ENCODE measurements at places on chromosomes 13 and 19.
A peak's percentile ranks its signal among the peaks of the same experiment; 100 is the strongest.

GRCh38 chr13:91401920-91402319 is 3.5 kb downstream of the GPC5 start:
- no peak for DNase-seq

DNA sequence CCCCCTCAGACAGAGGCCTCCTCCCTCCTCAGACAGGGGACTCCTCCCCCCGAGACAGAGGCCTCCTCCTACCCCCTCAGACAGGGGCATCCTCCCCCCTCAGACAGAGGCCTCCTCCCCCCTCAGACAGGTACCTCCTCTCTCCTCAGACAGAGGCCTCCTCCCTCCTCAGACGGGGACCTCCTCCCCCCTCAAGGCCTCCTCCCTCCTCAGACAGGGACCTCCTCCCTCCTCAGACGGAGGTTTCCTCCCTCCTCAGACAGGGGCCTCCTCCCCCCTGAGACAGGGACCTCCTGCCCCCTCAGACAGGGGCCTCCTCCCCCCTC is 13.9 kb downstream of the C3 start:
- no peak for DNase-seq

- DNase-seq = no peak
These were observed 48.8 kb downstream of the DCLK1 start for GRCh38 chr13:36082396-36082795.

GRCh38 chr13:74093691-74094090 is 40.5 kb downstream of the KLF12 start:
- DNase-seq = no peak

DNA sequence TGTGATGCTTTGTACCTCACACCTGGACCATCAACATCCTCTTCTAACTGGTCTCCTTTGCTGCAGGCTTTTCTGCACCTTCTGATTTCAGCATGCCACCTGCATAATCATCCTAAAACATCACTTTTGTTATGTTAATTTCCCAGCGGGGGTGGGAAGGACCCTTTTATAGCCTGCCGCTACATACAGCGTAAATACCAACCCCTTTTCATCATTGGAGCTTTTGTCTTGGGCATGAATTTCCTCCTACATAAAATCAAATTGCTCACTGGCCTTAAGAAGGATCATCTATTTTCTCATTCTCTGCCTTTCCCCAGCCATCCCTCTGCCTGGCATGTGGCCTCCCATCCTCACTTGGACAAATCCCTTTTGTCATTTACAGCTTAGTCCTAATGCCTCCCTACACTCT is 124.7 kb downstream of the RBM26 start:
- DNase-seq = no peak

- no peak for DNase-seq
These were observed 76.6 kb downstream of the STOML3 start for GRCh38 chr13:38914070-38914469.

GRCh38 chr19:3670796-3671679 is 29.2 kb downstream of the PIP5K1C start:
- DNase-seq = peak; percentile 25

GRCh38 chr13:44112700-44113329 is 233.1 kb downstream of the LACC1 start:
- DNase-seq = no peak

- DNase-seq = no peak
These were observed 20.9 kb downstream of the MAST3 start for GRCh38 chr19:18118420-18119012.

DNA sequence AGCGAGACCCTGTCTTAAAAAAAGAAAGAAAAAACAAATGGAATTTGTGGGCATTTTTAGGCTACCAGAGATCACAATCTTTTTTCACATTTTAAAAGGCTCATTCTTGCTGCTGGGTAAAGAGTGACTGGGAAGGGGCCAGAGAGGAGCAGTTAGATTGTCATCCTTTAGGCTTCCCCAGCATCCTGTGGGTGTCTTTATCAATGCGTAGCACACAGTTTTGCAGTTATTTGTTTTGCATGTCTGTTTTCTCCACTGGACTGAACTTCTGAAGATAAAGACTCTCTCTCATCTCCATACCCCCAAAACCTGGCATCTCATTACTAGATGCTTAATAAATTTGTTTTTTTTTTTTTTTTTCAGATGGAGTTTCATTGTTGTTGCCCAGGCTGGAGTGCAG is 2.1 kb upstream of the UTP14C start:
- no peak for DNase-seq

GRCh38 chr13:50340551-50341287 is 325.5 kb downstream of the KCNRG start:
- no peak for DNase-seq

DNA sequence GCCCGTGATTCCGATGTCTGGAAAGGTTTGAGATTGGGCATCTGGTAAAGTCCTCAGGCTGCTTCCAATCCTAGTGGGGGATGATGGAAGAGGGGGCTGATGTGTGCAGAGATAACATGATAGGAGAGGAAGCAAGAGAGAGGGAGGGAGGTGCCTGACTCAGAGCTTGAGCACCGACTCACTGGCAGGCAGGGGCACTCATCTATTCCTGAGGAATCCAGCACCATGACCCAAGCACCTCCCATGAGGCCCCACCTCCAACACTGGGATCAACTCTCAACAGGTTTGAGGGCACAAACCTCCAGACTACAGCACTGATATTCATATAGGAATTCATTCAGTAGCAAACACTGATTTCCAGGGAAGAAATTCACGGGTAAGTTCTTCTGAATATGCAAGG is 5.6 kb upstream of the SIGLEC9 start:
- DNase-seq = no peak

DNA sequence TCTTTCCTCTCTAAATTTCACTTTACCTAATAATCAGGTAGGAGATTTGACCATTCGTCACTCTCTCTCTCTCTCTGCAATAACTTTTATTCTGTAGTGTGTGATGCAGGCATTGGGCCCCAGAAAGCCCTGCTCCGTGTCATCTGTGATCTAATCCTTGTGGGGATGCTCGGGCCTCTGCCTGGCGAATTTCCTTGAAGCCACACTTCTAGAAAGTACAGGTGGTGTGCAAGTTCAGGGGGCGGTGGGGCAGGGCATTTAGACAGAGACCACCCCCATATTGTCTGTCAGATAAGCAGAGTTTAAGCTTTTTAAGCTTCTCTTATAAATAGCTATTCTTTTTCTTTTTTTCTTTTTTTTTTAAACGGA is 53.4 kb upstream of the GPR12 start:
- DNase-seq = no peak

DNA sequence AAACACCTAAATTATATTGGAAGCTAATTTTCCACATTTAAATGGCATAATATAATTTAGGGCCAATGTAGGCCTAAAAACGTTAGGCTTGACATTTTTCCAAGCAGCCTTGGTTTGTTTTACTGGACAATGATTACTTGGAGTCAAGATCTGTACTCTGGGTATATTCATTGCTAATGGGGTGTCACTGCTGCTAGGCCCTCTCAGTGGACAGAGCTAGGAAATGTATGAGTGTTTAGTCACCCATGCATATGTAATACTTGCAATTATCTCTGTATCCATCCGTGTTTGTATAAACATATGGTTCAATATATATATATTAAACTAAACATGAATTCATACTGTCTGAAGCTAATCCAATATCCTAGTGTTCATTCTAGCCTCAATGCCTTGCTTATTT is 598.1 kb downstream of the DCT start:
- DNase-seq = no peak

GRCh38 chr19:38499532-38499931 is 66.0 kb downstream of the RYR1 start:
- no peak for DNase-seq

DNA sequence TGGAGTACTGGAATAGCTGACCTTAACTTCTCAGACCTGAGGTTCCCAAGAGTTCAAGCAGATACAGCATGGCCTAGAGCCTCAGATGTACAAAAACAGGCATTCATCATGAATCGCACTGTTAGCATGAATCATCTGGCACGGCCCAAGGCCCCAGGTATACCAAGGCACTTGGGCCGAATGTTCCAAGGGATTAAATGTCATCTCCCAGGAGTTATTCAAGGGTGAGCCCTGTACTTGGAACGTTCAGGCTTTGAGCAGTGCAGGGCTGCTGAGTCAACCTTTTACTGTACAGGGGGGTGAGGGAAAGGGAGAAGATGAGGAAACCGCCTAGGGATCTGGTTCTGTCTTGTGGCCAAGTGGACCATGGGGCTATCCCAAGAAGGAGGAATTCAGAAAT is 6.3 kb downstream of the KLK3 start:
- no peak for DNase-seq

DNA sequence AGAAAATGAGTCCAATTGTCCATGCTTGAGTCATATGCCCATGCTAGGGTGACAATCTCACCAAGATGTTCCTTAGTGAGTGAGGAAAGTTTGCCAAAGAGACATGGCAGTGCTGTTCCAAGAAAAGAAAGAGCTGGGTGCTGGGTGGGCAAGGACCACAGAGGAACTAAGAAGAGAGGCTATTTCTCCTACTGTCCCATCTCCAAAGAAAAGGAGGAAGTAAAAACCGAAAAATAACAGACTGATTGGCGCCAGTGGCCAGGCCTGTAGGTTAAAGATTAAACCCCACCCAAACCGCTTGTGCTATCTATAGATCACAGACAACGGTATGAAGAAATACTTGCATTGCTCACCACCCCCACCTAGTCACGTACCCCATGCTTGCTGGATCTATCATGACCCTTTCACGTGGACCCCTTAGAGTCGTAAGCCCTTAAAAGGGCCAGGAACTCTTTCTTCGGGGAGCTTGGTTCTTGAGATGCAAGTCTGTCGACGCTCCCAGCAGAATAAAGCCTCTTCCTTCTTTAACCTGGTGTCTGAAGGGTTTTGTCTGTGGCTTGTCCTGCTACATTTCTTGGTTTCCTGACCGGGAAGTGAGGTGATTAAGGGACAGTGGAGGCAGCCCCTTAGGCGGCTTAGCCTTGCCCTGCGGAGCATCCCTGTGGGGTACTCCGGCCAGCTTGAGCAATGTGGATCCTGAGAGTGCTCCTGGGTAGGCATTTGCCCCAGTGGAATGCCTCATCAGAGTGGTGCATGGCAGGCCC is 606.5 kb downstream of the UQCRFS1 start:
- DNase-seq = no peak

DNA sequence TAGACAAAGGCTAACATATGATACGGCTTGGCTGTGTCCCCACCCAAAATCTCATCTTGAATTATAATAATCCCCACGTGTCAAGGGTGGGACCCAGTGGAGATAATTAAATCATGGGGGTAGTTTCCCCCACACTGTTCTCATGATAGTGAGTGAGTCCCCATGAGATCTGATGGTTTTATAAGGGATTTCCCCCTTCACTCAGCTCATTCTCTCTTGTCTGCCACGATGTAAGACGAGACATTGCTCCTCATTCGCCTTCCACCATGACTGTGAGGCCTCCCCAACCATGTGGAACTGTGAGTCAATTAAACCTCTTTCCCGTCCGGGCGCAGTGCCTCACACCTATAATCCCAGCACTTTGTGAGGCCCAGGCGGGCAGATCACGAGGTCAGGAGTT is 143.5 kb downstream of the RXFP2 start:
- DNase-seq = no peak

DNA sequence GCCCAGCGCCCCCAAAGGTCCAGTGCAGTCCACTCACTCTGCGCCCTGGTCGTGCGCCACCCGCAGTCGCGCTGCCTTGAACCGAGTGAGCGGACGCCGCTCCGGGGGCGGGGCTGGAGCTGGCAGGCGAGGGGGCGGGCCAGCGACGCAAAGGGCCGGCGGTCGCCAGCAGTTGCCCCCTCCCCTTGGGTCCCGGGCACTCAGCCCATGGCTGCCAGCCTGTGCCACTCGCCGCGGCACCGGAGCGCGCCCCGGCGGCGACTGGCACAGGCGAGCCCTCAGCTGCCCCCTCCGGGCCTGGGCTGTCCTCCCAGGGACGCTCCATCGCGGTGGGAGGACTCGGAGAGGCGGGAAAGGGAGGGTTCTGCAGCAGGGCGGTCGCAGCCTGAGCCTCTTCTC is at the start of gene S1PR5:
S1PR5 (minus strand) TSS at position 87 of the 399 bp plus-strand sequence. CDS start 2,436 bp downstream, outside the sequence.
- no peak for DNase-seq

GRCh38 chr19:15869109-15869555 is 28.7 kb downstream of the CYP4F2 start:
- DNase-seq = no peak

- no peak for DNase-seq
These were observed 21.6 kb upstream of the CCL25 start for GRCh38 chr19:8030960-8031359.

DNA sequence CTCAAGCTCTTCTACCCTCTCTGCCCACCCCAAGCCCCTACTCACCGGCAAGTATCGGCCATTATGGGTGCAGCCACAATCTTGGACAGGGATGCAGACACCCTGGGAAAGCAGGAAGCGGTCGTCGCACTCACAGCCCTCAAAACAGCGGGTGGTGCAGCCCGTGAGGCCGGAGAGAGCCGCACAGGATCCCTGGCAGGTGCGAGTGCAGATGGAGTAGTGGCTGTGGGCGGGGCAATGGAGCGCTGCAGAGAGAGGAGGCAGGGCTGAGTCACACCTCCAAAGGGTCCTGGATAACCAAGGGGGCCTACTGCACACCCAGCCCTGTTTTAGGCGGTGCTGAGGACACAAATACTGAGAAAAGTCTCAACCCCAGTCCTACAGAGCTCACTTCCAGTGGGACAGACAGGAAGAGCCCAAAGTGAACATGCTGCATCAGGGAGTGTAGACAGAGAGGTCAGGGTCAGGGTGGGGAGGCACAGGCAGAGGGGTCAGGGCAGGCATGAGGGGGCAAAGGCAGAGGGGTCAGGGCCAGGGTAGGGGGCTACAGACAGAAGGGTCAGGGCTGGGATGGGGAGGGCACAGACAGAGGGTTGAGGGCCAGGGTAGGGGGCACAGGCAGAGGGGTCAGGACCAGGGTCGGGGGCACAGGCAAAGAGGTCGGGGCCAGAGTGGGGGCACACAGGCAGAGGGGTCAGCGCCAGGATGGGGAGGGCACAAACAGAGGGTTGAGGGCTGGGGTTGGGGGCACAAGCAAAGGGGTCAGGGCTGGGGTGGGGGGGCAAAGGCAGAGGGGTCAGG is 24.2 kb upstream of the FBL start:
- DNase-seq = no peak

DNA sequence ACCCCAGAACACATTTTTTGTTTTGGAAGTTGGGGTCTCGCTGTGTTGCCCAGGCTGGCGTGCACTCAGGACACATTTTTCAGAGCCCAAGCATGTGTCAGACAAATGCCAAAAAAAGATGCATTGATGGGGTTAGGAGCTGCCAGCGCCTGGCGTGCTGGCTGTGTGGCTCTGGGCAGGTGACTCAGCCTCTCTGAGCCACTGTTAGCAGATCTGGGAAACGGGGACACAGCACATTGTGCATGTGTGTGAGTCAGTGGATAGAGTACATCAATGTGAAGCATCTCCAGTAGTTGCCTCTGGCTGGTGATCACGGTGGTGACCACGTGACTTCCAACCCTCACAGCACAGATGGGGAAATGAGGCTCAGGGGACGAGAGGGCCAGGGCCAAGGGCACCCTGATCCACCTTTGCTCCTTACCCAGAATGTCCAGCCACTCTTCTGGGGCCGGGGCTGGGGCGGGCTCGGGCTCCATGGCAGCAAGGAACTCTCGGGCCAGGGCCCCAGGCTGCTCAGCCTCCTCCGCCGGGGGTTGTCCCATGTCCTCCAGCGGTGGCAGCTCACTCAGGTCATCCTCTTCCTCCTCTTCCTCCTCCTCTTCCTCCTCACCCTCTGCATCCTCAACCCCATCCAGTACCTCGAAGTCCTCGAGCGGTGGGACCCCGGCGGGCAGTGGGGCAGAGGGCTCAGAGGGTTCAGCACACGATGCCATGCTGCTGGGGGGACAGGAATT is 1.9 kb downstream of the FKBP8 start:
- no peak for DNase-seq

All from activated CD4-positive, CD25-positive, alpha-beta regulatory T cell (primary cell).